BJ (cell line): ENCODE measurements at places on chromosomes 6 and 20. TPM values are rescaled to one million over a fixed set of nuclear protein-coding genes. Genes with fewer than 3 reads are reported as not detected.

The SSTR4 gene
- polyA plus RNA-seq = not detected in 2 replicates

The OR2H2 gene
- polyA plus RNA-seq = not detected in 2 replicates

The FAM135A gene
- 2.9 and 6.2 TPM in 2 replicates for polyA plus RNA-seq

The PTK7 gene
- polyA plus RNA-seq = 187 and 362 TPM in 2 replicates

DNA sequence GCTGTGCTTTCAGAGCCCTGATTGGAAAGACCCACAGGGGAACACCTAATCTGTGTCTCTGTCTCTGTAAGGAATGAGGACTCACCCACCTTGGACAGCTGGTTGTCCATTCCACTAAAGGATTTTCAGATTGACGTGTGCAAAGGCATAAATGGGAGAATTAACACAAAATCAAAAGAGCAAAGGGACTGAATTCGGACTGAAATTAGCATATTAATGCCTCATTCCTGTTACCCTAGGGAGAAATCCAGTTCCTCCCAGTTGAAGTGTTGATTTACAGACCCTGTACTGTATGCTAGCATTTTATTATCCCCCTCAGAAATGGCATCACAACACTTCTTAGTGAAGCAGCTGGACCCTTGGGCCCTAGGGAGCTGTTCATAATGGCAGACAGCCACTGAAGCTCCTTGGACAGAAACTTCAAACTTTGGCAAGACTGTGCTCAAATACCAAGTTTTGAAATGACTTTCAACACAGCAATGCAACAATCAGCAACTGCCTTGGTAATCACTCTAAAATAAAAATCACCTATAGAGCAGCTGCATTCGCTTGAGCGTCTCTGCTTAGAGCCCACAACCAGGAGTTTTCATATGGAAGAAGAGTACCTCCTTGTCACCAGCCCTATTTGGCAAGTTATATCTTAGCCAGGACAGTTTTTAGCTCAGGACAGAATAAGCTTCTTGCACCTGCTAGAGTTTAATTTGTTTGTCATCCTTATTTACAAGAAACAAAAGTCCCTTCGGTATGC lies 118.1 kb downstream of the TRDN start:
- DNase-seq = no peak

GRCh38 chr20:44151621-44152416 lies 35.2 kb downstream of the JPH2 start:
- no peak for DNase-seq

DNA sequence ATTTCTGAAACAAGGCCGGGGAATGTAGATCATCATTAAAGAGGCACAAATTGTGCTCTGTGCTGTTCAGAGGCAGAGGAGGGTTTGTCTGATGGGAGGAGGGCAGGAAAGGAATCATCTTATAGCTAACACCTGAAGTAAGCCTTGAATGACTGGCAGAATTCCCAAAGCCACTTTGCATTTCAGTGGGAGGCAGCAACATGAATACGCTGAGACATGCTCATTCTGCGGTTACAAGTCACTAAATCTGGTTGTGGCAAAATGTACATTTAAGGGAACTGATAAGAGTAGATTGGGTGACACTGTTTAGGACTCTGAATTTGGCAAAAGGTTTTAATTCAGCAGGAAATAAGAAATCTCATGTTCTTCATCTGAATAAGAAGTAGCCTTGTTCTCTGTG lies 4.4 kb upstream of the COL19A1 start:
- DNase-seq = no peak

GRCh38 chr20:1847780-1848179 lies 47.4 kb upstream of the SIRPA start:
- DNase-seq = no peak
